ENCODE measurements at places on chromosomes 6 and 20. TPM values are rescaled to one million over a fixed set of nuclear protein-coding genes. Genes with fewer than 3 reads are reported as not detected.

GRCh38 chr20:53865901-53866793 lies 204.2 kb downstream of the BCAS1 start:
- H3K27me3 ChIP-seq: no peaks in the 10 kb centered on the region
- peak overlapping the region; percentile 91 for H3K27ac ChIP-seq
- H3K4me3 ChIP-seq: peak overlapping the region; percentile 17
- H3K36me3 ChIP-seq: no peaks in the 10 kb centered on the region
- H3K4me1 ChIP-seq: peaks cover 43% of the 10 kb centered on the region

CRYBG1 gene
- total RNA-seq: 7.3 TPM

GRCh38 chr6:159941286-159942113 lies 27.4 kb upstream of the IGF2R start:
- no peak overlapping the region for H3K4me3 ChIP-seq
- DNase-seq: no peak
- H3K4me1 ChIP-seq: peaks cover 24% of the 10 kb centered on the region
- H3K27ac ChIP-seq: no peak overlapping the region

ZSWIM1 gene
- 3.1 TPM for total RNA-seq

- H3K36me3 ChIP-seq: no peaks in the 10 kb centered on the region
- no peaks in the 10 kb centered on the region for H3K4me1 ChIP-seq
- no peaks in the 10 kb centered on the region for H3K27me3 ChIP-seq
- no peak overlapping the region for H3K27ac ChIP-seq
Observed at GRCh38 chr20:43442282-43442880, 15.3 kb upstream of the SRSF6 start.

GRCh38 chr20:34368547-34368946 lies 5.5 kb downstream of the ITCH start:
- H3K4me3 ChIP-seq: no peak overlapping the region
- no peaks in the 10 kb centered on the region for H3K36me3 ChIP-seq
- no peaks in the 10 kb centered on the region for H3K27me3 ChIP-seq
- no peak overlapping the region for H3K27ac ChIP-seq
- H3K4me1 ChIP-seq: peaks cover 54% of the 10 kb centered on the region
- DNase-seq: no peak

DNA sequence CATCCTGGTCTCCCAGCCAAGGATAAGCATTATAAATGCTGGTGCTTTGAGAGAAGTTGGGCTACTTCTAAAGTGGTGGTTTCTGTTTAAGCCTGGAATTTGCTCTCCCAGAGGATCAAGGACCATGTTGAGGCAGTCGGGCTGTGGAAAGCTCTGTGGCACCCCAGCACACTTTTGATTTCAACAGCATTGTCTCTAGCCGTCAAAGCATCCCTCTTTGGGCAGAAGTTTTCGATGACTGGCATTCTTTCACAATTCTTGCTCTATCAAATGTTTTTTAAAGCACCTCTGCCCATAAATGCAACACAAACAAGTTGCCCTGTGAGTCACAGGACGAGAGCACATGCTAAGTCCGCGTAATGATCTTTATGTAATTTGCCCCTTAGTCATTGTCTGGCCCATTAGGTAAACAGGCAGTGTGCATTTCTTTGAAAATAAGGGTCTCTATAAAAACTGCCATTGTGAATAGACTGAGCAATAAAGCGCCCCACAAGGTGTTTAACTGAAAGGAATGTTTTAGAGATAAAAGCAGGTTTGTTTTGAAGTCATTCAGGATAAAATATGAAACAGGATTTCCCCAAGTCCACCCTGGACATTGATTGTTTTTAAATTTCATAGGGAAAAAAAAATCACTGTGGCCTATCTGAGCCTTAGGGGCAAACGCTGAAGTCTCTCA lies 44.7 kb upstream of the FOXQ1 start:
- H3K27ac ChIP-seq: no peak overlapping the region
- no peaks in the 10 kb centered on the region for H3K4me1 ChIP-seq
- no peak for DNase-seq
- H3K27me3 ChIP-seq: no peaks in the 10 kb centered on the region
- H3K4me3 ChIP-seq: no peak overlapping the region
- H3K36me3 ChIP-seq: no peaks in the 10 kb centered on the region

GRCh38 chr6:106165885-106166485 lies 79.8 kb downstream of the PRDM1 start:
- no peak overlapping the region for H3K4me3 ChIP-seq
- H3K27me3 ChIP-seq: no peaks in the 10 kb centered on the region
- H3K4me1 ChIP-seq: no peaks in the 10 kb centered on the region
- no peak overlapping the region for H3K27ac ChIP-seq
- DNase-seq: no peak

DNA sequence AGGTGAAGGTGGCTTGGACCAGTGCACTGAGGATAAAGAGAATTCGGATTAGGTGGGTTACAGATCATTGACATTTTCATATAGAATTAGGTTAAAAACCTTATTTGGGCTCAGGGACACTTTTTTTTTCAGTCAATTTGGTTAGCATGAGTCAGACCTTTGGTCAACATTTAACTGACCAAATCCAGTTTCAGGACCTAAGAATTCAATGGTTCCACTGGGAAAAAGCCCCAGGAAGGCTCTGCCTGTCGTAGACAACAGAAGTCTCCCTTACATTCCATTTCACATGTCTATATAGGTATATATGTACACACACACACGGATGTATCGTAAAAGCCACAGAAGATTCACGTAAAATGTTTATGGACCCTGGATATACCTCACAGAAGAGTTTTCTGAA lies 184.2 kb upstream of the RREB1 start:
- H3K36me3 ChIP-seq: no peaks in the 10 kb centered on the region
- H3K4me1 ChIP-seq: no peaks in the 10 kb centered on the region
- no peaks in the 10 kb centered on the region for H3K27me3 ChIP-seq
- DNase-seq: no peak

HEY2 gene
- 0.74 TPM for total RNA-seq

DNA sequence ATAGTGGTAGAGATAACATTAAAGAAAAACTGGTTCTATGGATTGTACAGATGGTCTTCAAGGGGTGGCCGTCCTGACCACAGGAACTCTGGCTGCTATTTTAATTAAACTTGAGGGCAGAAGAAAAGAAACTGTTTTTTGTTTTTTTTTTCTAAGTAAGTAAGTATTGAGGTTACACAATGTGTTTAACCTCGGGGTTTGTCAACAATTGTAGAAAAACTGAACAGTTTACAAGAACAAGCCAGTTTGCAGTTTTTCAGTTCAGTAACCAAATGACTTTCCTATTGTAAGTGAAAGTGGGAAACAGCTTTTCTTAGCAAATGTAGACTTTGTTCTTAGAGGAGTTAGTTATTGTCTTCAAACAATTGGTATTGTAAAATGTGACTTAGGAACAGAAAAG lies 77.0 kb downstream of the PLCB1 start:
- DNase-seq: no peak
- no peaks in the 10 kb centered on the region for H3K27me3 ChIP-seq
- no peak overlapping the region for H3K4me3 ChIP-seq
- no peaks in the 10 kb centered on the region for H3K36me3 ChIP-seq
- peaks cover 14% of the 10 kb centered on the region for H3K4me1 ChIP-seq

DNA sequence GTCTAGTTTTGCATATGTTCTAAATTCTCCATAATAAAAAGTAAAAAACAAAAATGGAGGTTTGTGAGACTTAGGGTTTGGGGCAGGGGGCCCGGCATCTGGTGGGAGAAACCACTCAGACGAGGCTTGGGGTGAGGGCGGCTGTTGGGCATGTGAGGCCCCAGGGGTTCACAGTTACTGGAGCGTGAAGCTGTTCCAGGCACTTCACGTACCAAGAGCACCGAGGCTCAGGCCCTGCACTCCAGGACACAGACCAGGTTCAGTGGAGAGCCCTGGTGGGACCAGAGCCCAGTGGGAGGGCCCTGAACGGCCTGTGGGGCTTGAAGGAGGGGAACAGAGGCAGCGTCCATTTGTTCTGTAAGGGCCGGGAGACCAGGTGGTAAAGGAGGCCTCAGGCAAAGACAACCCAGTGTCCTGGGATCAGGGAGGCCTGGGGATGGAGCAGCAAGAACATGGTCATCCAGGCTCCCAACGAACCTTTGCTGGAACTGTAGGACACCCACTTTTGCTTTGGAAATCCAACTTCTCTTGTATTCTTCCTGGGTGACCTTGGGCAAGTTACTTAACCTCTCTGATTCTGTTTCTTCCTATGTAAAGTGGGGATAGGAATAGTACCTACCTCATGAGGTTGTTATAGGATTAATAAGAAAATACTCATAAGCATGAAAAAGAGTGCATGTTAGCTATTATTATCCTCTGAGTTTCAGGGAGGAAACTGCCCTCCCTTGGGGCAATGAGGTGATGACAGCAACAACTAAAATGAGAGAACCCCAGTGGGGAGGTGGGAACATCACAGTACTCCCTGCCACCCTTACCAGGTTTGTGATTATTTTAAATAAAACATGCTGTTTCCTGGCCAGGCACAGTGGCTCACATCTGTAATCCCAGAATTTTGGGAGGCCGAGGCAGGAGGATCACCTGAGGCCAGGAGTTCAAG lies 1.1 kb upstream of the FGD2 start:
- no peaks in the 10 kb centered on the region for H3K36me3 ChIP-seq
- no peak overlapping the region for H3K27ac ChIP-seq
- no peak overlapping the region for H3K4me3 ChIP-seq

- no peaks in the 10 kb centered on the region for H3K36me3 ChIP-seq
- H3K27ac ChIP-seq: no peak overlapping the region
- no peaks in the 10 kb centered on the region for H3K27me3 ChIP-seq
- H3K4me1 ChIP-seq: no peaks in the 10 kb centered on the region
- DNase-seq: no peak
Observed at GRCh38 chr6:116672306-116672705, 3.7 kb upstream of the ZUP1 start.

DHX16 gene
- total RNA-seq: 16.3 TPM

DNA sequence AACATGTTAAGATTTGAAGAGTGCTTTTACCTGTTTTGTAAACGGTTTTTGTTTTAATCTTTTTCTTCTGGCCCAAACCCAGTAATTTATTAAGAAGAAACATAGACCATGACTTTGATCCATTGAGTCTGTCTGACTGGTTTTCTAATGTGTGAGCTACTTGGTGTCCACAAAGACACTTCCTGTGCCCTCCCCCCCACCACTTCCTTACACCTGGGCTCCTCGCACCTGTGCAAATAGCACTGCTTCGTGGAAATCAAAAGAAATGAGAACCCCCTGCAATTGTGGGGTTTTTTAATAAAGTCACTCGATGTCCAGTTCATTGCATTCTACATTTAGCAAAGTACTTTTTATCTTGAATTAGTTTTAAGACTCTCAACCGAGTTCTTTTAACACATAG lies 65.5 kb downstream of the SMOC2 start:
- no peak overlapping the region for H3K27ac ChIP-seq
- no peaks in the 10 kb centered on the region for H3K36me3 ChIP-seq
- H3K27me3 ChIP-seq: no peaks in the 10 kb centered on the region
- H3K4me1 ChIP-seq: no peaks in the 10 kb centered on the region

TP53TG5 gene
- total RNA-seq: not detected

- no peaks in the 10 kb centered on the region for H3K36me3 ChIP-seq
- H3K4me1 ChIP-seq: no peaks in the 10 kb centered on the region
- no peak overlapping the region for H3K4me3 ChIP-seq
- H3K27ac ChIP-seq: no peak overlapping the region
- no peak for DNase-seq
- no peaks in the 10 kb centered on the region for H3K27me3 ChIP-seq
Observed at GRCh38 chr6:36025260-36025931, 955 bp upstream of the SLC26A8 start.

DNA sequence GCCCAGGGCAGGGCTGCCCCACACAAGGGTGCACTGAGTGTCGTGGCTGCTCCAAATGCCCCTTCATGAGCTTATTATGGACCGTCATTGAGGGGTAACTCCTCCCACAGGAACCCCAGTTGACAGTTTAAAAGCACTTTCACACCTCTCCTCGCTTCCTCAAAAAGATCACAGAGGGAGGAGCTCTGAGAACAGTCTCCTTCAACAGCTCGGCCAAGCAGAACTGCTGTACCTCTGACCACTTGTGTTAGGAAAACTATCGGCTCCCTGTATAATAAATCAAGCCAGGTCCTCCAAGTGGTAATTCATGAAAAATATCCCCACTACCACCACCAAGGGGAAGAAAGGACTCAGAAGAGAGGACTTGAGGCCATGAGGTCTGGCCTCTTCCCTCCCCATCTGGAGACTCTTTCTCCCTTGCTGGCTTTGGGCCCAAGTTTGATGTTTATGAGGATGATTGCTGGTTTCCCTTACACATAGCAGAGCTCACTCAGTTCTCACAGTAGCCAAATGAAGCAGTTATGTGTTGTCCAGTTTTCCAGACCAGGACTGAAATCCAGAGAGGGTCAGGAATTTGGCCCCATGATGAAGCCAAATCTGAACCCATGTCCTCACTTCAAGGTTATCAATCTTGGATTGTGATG lies 8.7 kb downstream of the SNX21 start:
- no peak for DNase-seq
- H3K36me3 ChIP-seq: peaks cover 53% of the 10 kb centered on the region
- H3K27me3 ChIP-seq: no peaks in the 10 kb centered on the region
- H3K4me1 ChIP-seq: no peaks in the 10 kb centered on the region
- no peak overlapping the region for H3K4me3 ChIP-seq
- no peak overlapping the region for H3K27ac ChIP-seq

DNA sequence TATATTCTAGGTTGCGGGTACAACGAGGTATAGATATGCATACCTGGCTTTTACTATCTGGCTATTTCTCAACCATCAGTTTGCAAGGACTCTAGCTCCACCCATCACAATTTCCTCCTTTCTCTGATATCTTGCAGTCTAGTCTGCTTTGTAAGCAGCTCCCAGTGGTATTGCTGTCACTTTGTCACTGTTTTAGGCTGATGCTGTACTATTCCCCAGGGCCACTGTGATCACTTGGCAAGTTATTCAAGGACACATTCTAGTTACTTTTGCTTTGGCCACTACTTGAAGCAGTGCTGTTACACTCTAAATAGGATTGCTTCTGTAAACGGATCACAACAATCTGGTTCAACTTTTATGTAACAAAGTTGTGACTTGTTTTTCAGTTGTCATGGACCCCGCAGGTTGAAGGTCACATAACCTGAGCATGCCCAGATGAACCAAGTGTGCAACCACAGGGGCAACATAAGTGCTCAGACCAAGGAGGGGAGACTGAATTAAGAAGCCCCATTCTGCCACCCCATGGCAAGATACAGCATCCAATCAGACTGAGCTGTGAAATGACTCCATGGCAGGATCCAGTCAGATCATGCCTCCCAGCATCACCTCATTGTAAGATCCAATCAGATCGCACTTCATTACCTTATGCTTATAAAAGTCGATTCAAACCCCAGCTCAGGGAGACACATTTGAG lies 588.4 kb upstream of the CITED2 start:
- DNase-seq: no peak
- H3K27ac ChIP-seq: no peak overlapping the region
- H3K27me3 ChIP-seq: no peaks in the 10 kb centered on the region
- peaks cover 20% of the 10 kb centered on the region for H3K4me1 ChIP-seq
- H3K36me3 ChIP-seq: no peaks in the 10 kb centered on the region

GRCh38 chr20:13708234-13708633 lies 69.5 kb upstream of the TASP1 start:
- no peak overlapping the region for H3K4me3 ChIP-seq
- no peak overlapping the region for H3K27ac ChIP-seq
- H3K4me1 ChIP-seq: no peaks in the 10 kb centered on the region
- no peak for DNase-seq
